ENCODE measurements at places on chromosomes 6 and 20.

- no peak for DNase-seq
Measured at GRCh38 chr20:47810116-47810677, 24.9 kb upstream of the SULF2 start.

DNA sequence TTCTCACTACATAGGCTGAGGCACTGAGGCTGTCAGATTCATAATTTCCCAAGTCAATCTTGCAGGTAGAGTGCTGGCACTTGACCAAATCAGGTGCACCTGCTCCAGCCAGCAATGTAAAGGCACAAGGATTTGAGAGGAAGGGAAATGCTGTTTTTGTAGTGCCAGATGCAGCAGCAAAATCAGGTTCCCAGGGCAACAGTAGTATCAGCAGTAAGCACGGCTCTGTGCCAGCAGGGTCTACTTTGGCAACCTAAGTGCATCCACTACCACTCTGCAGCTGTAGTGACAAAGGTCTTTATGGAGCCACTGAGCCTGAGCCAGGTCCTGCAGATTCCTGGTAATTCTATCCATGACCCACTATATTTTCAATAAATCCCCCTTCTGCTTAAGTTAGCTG, 329.5 kb downstream of the TPBG start:
- DNase-seq: no peak

DNA sequence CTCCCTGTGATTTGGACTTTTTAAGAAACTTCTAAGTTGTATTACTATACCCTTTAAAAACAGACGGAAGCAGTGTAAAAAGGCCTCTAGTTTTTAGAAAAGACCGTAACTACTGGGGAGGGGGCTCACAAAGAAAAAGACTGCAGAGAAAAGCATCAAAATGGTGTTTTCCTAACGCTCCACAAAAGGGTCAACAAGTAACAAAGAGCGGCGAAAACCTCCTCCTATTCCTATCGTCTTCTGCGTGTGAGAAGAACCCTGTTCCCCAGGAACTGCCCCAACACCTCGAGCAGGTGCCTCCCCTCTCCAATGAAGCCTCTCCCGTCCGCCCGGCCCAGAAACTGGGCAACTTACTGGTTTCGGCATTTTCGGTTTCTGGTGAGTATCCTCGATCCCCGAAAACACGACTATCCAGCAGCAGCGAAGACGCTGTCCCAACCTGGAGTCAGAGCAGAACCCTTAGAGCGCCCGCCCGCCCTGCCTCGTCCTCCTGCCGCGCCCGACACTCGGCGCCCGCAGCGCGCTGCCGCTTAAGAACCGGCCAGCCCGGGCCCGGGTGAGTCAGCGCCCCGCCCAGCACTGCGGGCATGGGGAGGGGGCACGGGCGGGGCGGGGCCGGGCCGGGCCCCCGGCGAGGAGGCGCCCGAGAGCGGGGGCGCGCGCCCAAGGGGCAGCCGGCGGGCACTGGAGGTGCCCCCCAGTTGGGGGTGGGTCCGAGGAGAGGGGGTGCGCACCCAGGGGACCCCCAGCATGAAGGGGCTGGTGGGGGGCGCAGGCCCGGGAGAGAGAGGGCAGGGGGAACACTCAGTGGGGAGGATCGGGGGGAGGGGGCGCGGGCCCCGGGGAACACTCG, 1.2 kb downstream of the EZR start:
- no peak for DNase-seq

GRCh38 chr20:13749811-13750210, 34.9 kb downstream of the ESF1 start:
- DNase-seq: no peak

DNA sequence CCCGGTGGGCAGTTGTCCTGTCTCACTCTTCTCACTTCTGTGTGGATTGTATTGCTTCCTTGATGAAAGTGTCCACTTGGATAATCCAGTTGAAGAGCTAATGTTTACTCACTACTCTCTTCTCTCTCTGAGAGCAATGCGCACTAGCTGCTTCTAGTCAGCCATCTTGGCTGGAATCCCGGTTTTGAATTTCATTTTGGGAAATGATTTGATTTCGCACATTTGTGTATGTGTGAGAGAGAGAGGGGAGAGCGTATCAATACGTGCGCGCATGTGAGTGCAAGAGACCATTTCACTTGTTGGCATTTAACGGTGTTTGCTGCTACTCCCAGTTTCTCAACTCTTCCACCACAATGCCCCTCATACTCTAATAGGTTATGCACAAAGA, 67.8 kb downstream of the KLHL32 start:
- no peak for DNase-seq

DNA sequence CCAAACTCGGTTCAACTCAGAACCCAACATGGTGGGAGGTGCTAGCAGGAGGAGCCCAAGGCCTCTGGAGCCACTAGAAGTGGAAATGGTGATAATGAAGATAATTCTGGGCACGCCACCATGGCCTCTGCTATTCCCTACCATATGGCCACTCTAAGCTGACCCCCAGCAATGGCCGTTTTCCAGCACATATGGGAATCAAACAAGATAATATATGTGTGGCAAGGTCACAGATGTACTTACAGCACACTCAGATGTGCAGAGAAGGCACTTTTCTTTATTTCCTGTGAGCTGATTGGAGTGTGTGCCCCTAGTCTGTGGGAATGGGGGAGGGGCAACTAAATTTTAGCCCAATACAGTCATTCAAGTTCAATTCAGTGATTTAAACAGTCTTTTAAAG, 153.4 kb upstream of the LRFN2 start:
- DNase-seq: no peak

DNA sequence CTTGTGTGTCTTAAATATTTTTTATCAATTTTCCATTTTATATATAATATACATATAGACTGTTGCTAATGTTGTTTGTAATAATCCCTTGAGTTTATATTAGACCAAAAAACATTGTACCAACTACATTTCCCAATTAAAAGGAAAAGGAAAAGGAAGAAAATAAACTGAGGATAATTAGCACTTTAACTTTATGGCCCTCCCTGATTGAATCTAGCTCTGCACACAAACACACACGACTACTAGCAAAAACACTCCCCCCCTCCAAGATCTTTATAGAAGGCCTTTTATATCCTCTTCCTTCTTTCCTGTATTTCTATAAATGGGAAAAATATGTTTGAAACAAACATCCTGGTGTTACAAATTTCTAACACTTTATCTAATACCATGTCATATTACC, 276.8 kb downstream of the NKAIN2 start:
- DNase-seq: no peak

- no peak for DNase-seq
Measured at GRCh38 chr20:10089871-10090587, 55.2 kb downstream of the ANKEF1 start.

DNA sequence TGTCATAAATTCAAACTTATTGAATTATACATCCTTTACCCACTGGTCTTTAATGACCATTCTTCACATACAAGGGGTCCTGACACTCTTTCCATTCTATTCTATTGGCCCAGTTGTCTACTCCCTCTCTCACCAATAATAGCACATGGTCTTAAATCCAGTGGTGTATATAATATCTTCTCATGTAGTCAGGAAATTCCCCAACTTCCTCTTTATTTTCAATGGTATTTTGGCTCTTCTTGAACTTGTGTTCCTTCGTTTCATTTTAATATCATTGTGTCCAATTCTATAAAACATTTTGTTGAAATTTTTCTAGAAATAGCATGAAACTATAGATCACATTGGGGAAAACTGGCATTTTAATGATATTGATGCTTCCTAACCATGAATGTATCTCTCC, 36.8 kb downstream of the PSMB9 start:
- DNase-seq: no peak

- no peak for DNase-seq
Measured at GRCh38 chr6:127481111-127481510, 21.9 kb upstream of the KIAA0408 start.

DNA sequence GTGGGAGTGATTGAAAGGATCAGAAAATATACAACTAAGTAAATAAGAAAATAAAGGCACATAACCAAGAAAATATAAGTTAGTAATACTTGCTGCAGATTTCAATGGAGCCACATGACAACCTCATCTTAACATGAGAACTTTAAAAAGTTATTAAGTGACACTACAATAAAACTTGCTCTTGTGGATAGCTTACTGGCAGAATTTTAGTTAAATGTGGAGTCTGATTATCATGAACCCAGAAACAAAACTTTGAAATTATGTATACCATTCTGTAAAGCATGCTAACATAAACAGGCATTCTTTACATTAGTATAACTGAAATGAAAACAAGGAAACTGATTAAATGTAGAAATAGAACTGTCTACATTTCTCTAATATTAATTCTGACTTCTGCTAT, 220.9 kb downstream of the RFPL4B start:
- no peak for DNase-seq

DNA sequence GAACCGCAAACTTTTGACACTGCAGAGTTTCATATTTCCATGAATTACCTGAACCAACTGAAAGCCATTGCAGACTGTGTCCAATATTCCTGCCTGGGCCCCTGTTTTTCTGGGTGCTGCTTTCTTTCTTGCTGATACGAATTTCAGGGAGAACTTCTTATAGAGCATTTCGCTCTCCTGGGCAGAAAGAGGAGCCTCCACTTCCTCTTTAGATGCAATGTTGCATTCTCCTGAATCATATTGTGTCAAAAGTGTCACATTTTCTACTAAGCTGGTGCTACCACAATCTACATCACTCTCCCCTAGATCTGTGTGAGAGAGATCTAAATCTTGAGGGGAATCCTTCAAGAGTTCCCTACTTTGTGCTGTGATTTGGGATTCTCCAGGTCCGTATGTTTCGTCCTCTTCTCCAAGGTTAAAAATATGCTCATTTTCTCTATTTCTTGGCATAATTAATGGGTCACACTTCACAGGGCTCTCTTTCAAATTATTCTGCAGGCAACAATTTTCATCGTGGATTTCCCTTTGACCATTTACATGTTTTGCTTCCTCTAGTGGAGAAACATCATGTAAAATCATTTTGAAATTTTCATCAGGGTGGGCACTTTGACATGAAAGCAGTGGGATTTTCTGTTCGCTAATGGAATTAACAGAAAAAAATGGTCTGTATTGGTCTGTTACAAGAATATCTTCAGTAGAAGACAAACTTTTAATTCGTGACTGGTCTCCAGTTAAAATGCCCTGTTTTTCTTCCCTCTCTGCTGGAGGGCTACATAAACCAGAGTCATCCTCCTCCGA, 102.3 kb downstream of the DST start:
- DNase-seq: no peak

GRCh38 chr6:47595785-47596184, 102.6 kb upstream of the ADGRF4 start:
- no peak for DNase-seq

DNA sequence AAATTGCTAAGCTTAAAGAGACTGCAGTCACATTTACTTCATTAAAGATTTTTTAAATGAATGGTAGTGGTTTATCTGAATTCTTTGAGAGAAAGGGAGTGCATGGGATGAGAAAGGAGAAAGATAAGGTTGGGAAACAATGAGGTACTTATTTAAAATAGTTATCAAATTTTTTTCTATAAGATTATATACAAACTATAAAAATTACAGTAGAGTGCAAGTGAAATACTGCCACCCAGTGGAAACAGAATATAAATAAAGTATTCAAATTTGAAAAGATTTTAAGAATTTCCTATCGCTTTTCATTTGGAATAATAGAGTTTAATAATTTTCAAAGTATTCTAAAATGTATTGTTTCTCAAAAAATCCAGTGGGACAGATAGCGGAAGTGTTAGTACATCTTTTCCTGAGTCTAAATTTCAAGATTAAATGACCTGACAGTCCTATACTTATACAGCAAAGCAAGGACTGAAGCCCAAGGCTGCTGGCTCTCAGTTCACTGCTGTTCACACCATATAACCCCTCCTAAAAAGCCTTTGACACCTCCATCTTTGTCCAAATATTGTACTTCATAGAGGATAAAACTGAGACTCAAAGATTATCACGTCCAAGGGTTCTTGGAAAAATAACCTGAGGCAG, 31.1 kb downstream of the EPM2A start:
- no peak for DNase-seq

DNA sequence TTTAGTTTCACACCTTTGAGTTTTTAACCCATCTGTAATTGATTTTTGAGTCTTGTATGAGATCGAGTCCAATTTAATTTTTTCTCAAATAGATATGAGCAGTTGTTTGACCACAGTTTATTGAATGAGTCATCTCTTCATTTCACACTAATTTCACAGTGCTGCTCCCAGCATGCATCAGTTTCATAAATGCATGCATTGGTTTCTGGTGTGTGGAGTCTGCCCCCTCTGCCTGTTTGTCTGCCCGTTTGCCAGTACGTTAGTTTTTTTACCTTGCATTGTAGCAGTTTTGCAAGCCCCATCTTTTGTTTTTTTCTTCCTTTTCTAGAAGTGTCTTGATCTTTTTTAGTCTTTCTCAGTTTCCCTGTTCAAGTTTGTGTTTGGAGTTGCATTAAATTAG, 11.9 kb downstream of the SLX4IP start:
- DNase-seq: no peak
